CMK (cell line): ENCODE measurements at places on chromosomes 7 and 10.

- DNase-seq: no peak
These were observed 531.2 kb downstream of the HTR7 start for GRCh38 chr10:90326498-90327267.

GRCh38 chr10:51640120-51640819, 59.1 kb downstream of the CSTF2T start:
- no peak for DNase-seq

DNA sequence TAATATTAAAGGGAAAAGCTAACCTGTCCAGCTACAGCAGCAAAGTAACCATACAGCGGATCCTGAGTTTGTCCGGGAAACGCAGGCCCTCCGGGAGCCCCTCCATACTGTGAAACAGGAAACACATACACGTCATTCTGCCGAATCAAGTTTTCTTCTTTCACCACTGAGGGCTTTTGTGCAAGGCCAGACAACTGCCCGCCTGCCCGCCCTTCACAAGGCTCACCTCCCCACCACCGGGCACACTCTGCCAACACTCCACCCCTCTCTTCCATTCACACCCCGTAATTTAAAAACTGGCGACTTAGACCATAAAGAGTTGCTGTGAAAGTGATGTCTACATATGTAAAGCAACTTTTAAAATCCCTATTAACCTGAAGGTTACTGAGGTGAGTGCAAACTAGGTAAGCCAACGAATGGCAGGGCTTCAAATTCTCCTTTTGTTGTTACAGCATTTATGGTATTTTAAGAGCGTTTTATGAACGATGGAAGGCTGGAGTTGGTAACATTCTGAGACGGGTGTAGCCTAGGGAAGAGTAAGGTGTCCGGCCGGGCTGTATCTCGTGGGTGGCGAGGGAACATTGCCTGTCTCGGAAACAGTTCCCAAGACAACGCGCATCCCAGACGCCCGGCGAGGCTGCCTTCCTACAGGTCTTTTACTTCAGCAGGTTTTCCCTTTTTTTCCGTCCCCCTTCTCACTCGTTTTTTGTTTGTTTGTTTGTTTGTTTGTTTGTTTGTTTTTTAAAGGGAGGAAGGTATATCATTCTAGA, 817 bp downstream of the SRI start:
- no peak for DNase-seq

GRCh38 chr10:122821808-122822207, 23.8 kb downstream of the CUZD1 start:
- no peak for DNase-seq

DNA sequence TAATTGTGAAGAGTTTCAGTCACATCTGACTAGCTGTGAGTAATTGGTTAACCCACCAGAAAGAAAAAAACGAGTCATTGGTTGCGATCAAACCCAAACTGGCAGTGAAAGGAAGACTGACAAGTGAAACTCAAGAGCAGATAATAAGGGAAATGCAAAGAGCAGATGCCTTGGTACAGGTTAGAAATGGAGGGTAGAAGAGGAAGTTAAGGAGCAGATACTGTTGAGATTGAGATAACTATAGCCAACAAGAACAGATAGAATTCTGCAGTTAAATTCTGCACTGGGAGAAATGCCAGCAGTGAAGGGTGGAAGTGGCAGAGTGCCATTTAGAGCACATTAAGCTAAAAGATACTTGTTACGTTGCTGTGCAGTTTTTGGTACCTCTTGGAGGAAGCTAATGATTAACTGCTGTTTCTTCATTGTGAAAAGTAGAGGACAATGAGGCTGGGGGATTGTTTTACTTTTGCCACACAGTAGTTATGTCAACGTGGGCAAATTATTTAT, 65.8 kb downstream of the CDK13 start:
- no peak for DNase-seq

DNA sequence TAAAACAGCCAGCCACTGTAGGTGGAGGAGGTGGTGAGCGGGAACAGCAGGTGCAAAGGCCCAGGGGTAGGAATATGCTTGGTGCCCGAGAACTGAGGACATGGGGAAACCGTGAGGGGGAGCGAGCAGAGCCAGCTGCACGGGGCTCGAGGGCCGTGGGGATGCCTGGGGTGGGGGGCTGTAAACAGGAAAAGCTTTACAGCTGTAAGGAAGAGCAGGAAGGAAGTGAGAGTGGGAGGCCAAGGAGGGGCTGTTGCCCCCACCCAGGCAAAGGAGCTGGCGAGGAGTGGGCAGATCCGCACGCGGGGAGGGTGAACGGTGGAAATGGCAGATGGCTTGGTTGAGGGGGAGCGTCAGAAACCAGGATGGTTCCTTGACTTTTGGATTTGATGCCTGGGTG, 34.4 kb downstream of the ZMIZ1 start:
- DNase-seq: no peak

DNA sequence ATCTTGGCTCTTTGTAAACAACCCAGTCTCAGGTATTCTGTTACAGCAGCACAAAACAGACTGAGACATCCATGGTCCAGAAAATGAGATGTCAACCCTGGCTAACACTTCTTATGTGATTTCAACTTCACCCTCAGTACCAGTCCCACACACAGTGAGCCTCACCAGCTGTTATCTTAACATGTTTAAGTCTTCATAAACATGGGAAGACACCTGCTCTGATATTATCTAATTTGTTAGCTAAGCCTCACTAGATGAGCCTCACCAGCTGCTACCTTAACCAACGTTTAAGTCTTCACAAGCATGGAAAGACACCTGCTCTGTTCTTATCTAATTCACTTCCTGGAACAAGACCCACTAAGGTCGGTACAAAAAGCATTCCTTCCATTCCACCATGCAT, 130.8 kb downstream of the CALN1 start:
- DNase-seq: no peak

GRCh38 chr10:112526906-112527305, 79.9 kb downstream of the VTI1A start:
- DNase-seq: no peak

GRCh38 chr7:17903337-17903736, 37.0 kb downstream of the SNX13 start:
- no peak for DNase-seq

DNA sequence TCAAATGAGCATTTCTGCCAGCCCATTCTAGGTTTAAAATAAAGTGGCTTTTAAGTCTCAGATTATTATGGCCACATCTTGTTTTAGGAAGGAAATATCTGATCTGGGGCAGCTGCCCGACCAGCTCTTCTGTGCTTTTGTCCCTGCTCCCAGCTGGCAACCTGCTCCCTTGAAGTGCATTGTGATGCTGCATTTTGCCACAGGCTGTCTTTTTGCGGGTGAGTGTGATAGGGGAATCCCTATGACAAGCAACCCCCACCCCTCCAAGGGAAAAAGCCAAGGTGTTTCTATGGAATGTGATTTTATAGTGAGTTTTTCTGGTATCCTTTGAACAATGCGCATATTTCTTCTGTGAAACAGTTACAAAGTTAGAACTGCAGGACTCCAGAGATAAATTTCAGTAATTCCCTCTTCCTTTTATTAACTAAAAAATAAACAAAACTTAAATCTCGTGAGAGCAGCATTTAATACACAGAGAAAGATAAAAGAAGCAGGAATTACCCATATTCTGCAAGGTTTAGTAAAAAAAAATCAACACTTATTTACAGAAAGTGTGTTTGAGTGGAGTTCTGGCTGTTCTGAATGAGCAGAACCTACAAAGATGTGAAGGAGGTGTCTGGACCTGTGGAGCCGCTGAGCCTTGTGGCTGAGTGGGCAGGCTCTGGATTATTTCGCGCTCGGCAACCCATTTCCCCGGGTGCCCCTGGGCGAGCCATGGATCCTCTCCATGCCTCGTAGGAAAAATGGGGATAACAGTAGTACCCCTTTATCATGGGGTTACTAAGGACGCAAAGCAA, 10.1 kb upstream of the HPS1 start:
- no peak for DNase-seq

- DNase-seq: no peak
These were observed 86.6 kb downstream of the STRA8 start for GRCh38 chr7:135320268-135320667.

GRCh38 chr10:71835671-71836595, 15.1 kb downstream of the PSAP start:
- no peak for DNase-seq

DNA sequence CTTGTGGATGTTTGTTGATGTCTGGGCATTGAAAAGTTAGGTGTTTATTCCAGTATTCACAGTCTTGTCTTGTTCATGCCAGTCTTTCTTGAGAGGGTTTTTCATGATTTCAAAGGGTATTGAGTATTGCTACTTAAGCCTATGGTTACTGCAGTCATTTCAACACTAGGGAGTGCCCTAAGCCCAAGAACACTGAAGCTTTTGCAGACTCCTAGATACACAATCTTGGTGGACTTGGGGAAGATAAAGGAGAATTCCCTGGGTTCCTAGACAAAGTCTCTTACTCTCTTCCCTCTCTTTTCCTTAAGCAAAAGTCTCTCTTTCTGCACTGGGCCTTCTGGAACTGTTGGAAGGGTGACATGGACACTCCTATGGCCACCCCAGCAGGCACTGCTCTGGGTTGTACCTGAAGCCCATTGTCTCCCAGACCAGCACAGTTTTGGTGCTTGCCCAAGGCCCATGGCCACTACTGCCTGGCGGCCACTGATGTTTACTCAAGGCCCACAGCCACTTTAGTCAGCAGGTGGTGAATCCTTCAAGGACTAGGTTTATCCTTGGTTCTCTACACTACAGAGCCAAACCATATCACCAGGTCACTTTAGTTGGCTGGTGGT, 24.9 kb downstream of the SAMD9 start:
- DNase-seq: no peak

- no peak for DNase-seq
These were observed 127.1 kb downstream of the CREB5 start for GRCh38 chr7:28539289-28539981.

GRCh38 chr7:143490717-143491306, 13.1 kb downstream of the TAS2R41 start:
- no peak for DNase-seq

DNA sequence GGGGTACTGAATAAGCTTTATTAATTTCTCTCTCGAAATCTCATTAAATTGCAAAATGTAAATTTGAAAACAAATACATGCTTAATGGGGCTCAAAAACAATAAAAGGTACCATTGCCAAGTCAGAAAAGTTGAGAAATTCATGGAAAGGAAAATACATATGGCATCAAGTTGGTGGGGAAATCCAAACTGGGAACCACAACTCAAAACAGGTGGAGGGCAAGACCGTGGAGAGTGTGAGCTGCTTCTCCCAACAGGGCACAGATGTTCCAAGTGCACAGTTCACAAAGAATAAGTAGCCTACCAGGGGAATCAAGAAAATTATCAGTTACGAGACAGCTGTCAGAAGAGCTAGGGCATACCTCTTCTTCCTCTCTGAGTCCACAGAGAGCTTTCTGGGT, 26.6 kb downstream of the MKX start:
- DNase-seq: no peak

- DNase-seq: no peak
These were observed 36.8 kb downstream of the MYOF start for GRCh38 chr10:93445097-93445960.

GRCh38 chr10:3241274-3241921, 68.8 kb upstream of the PITRM1 start:
- no peak for DNase-seq
